ENCODE measurements at places on chromosomes 5 and 9. TPM values are rescaled to one million over a fixed set of nuclear protein-coding genes. Genes with fewer than 3 reads are reported as not detected.

The TAS2R1 gene
- total RNA-seq, result not detected

The TYRP1 gene
- total RNA-seq, result 1.7 TPM

The PITX1 gene
- 10.7 TPM for total RNA-seq

The DIPK1B gene
- total RNA-seq, result 10.0 TPM

The AJM1 gene
- total RNA-seq, result 16.4 TPM

DNA sequence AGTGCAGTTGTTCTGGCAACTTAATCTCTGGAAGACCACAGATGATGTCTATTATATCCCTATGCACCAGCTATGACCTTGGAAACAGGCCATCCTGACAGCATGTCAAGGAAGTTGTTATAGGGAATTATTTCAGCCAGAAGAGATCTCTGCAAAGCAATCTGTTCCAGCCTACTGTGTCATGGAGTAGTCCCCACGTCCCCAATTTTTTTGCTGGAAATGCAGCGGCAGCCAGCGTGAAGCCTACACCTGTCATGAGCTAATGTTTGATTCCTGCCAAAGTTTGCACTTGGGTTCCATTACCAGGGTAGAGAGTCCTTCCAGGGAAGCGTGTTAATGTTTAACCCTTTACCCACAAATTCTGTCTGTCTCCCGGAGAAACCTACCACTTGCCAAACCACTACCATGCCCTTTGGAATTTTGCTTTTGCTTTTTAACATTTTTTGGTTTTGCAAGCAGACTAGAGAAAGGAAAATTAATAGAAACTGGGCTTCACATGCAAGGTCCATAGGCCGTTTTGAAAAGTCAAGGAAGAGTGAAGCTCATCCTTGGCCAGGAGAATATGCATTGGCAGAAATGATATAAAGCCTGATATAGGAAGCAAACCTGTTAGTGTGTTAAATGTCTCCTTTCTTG is 174.9 kb upstream of the SPRY4 start:
- DNase-seq, result no peak

DNA sequence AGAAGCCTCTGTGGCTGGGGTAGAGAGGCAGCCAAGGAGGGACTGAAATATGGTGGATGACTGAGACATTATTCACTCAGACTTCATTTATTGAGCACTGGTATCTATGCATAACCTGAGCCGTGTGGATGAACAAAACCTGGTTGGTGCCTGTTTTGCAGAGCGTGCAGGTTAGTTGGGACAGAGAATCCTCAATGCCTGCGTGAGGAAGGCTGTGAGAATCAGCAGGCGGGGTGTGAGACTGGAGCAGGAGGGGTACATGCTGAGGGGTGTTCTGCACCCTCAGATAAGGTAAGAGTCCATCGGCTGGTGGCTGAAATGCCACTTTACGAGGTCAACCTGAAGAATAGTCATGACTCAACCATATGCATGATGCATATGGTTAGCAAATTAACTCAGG is 271.6 kb downstream of the MED10 start:
- DNase-seq, result no peak

- DNase-seq, result no peak
Measured at GRCh38 chr9:14379280-14379679, 65.3 kb upstream of the NFIB start.

GRCh38 chr5:76372323-76373054 is 30.6 kb upstream of the IQGAP2 start:
- no peak for DNase-seq

DNA sequence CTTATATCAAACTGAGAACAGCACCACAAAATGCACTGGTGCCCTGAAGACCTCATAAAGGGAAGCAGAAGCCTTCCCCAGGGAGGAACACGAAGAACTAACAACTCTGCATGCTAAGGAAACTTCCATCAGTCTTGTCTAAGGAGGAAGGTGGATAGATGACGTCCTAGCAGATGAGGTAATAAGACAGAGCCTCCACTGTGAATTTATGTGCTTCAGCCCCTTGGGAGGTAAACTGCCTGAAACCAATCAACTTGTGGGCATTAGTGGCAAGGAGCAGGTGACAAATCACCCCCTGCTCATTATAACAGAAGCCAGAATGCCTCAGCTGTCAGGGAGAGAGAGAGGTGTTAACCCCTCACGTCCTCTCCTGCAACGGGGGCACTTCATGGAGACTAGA is 48.9 kb upstream of the SPIN1 start:
- no peak for DNase-seq

GRCh38 chr5:39675676-39676075 is 250.9 kb upstream of the DAB2 start:
- no peak for DNase-seq

- DNase-seq, result no peak
Measured at GRCh38 chr5:68181039-68181599, 34.4 kb upstream of the PIK3R1 start.

GRCh38 chr5:4156153-4156552 is 560.5 kb downstream of the IRX1 start:
- DNase-seq, result no peak

DNA sequence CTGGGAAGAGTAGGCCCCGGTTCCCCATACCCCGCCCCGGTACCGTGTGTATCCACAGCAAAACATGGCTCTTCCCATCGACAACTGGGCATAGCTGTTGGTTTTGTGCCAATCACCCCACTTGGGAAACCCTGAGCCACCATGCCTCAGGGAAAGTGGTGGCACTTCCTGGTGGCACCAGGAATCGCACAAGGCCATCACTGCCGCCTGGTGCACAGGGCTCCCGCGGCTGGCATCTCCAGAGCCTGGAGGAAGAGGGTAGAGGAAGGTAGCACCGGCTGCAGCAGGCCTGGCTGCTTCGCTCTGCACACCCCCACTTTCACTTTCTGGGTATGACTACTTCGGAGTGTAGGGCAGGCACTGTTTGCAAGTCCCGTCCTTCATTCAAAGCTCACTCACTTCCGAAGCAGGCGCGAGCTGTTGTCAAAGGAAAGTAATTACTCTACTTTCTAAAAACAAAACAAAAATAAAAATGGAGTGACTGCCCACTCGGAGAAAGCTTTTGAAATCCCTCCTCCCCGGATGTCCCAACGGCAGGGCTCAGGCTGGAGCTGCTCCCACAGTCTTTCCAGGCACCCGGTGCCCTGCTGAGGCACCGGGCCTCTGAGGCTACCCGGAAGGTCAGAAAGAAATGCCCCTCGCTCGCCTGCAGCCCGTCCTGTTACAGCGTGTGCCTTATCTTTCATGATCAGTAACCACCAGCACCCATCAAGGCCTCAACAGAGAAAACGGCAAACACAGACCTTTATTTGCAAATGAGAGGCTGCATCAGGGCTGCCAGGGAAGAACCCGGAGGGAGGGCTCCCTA is 2.0 kb downstream of the BRD3 start:
- peak; percentile 69 for DNase-seq

GRCh38 chr5:159975462-159976019 is 33.4 kb upstream of the TTC1 start:
- DNase-seq, result no peak

DNA sequence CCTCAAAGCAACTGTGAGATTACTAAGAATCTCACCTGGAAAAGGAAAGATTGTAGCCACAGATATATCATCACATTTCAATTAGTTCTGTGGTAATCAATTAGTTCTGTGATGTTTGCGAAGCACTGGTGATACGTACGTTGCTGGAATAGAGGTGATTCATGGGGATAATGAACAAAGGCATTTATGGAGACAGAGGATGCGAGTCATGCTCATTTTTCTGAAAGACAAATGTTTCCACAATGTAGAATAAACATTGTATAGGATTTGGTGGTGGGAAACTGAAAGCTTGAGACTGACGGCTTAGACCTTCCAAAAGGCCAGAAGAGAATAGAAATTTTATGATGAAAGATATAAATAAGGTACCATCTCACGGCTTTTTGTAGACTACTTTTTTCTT is 507.3 kb upstream of the TYRP1 start:
- DNase-seq, result no peak
